PC-9 (cell line): ENCODE measurements at places on chromosomes 16 and 17. TPM values are rescaled to one million over a fixed set of nuclear protein-coding genes. Genes with fewer than 3 reads are reported as not detected.

GRCh38 chr17:43354371-43354770 is 44.4 kb upstream of the ARL4D start:
- no peak overlapping the region for H3K4me3 ChIP-seq
- H3K27ac ChIP-seq: no peak overlapping the region
- H3K4me1 ChIP-seq: peaks cover 25% of the 10 kb centered on the region
- 0 out of 2 replicates have a peak, but pooled peaks cover 6% of the 10 kb centered on the region for H3K36me3 ChIP-seq

DNA sequence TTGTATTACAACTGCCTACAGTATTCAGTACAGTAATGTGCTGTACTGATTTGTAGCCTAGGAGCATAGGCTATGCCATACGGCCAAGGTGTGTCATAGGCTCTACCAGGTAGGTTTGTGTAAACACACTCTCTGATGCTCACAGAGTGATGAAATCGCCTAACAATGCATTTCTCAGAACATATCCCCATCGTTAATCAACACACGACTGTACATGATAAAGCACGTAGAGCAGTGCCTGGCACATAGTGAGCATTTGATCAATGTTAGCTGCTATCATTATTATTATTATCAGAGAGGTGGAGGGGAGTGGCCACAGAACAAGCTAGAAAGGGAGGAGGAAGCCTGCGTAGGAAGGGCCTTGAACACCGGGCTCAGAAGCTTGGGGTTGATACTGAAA is 81.1 kb upstream of the LHX1 start:
- H3K27ac ChIP-seq: no peak overlapping the region
- DNase-seq: peak; percentile 67
- peaks cover 29% of the 10 kb centered on the region for H3K4me1 ChIP-seq
- H3K27me3 ChIP-seq: no peaks in the 10 kb centered on the region
- H3K36me3 ChIP-seq: no peaks in the 10 kb centered on the region

- no peak overlapping the region for H3K27ac ChIP-seq
- H3K27me3 ChIP-seq: no peaks in the 10 kb centered on the region
- DNase-seq: no peak
- peaks cover 12% of the 10 kb centered on the region for H3K4me1 ChIP-seq
These were observed 6.3 kb downstream of the ESRP2 start for GRCh38 chr16:68229431-68230175.

GRCh38 chr17:82839617-82840292 is at the start of gene ZNF750:
ZNF750 (minus strand) TSS chr17:82840022; CDS start chr17:82832454, 7,568 bp downstream.
- H3K4me1 ChIP-seq: peaks cover 37% of the 10 kb centered on the region
- peak within 1 kb of the TSS; percentile 58 for H3K4me3 ChIP-seq
- H3K27ac ChIP-seq: peak within 1 kb of the TSS; percentile 91

GRCh38 chr17:3482852-3483251 is 7.1 kb downstream of the ASPA start:
- DNase-seq: no peak
- peaks cover 94% of the 10 kb centered on the region for H3K27me3 ChIP-seq
- H3K36me3 ChIP-seq: no peaks in the 10 kb centered on the region
- H3K4me3 ChIP-seq: no peak overlapping the region

DNA sequence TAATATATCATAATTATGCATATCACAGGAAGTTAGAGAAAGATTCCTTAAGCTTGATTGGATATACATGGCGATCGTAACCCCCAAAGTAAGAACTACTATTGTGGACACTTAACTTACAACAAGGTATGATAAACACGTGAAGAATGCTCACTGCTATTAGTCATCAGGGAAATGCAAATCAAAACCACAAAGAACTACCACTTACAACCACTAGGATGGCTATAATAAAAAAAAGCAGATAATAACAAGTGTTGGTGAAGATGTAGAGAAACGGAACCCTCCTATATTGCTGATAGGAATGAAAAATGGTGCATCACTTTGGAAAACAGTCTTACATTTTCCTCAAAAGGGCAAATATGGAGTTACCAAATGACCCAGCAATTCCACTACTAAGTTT is 265.9 kb downstream of the SLC39A11 start:
- H3K4me3 ChIP-seq: no peak overlapping the region
- DNase-seq: no peak
- peaks cover 7% of the 10 kb centered on the region for H3K36me3 ChIP-seq
- H3K27ac ChIP-seq: no peak overlapping the region

GRCh38 chr16:67229906-67230808 is 3.2 kb downstream of the TMEM208 start:
- H3K4me3 ChIP-seq: no peak overlapping the region
- peaks cover 8% of the 10 kb centered on the region for H3K4me1 ChIP-seq
- peaks cover 5% of the 10 kb centered on the region; the same call in 1 of the 2 replicates for H3K36me3 ChIP-seq
- H3K27ac ChIP-seq: no peak overlapping the region
- DNase-seq: no peak

DNA sequence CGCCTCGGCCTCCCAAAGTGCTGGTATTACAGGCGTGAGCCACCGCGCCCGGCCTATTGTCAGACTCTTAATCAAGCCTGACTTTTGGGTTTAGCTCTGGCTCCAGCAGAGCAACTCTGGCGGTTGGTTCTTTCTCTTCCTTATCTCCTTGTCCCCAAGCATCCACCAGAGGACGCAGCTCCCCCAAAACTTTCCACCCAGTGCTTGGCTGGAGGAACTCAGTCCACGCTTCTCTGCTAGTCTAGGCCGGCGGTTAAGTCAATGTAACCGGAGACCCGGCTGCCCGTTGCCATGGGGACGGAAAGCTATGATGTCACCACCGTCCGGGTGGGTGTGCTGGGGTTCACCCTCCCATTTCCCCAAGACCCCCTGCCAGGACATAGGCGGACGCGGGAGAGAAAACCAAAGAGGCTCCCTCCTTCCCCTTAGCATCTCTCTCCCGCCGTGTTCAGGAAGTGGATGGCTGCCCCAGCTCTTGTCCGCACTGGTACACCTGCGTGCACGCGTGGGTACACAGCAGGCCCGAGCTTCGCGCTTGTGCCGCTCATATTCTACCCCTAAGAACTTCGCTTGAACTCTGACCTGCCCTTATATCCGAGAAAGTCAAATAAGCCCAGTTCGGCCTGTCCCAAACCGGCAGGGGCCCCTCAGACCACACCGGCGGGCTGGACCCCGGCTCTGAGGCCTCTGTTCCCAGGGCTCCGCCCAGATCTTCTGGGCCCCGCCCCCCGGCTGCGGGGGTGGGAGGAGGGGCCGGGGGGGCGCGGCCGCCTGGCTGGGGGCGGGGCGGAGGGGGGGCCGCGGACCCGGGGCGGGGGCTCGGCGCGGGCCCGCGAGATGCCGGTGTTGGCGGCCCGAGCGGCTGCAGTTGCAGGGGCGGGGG is at the start of gene RND2:
TSS of gene RND2 (plus strand) at position 825 of the 883 bp plus-strand sequence. CDS start 117 bp downstream, outside the sequence.
- H3K4me3 ChIP-seq: peak within 1 kb of the TSS; percentile 58
- peak; percentile 82 for DNase-seq
- no peaks in the 10 kb centered on the region for H3K36me3 ChIP-seq
- H3K27ac ChIP-seq: no peak within 1 kb of the TSS
- no peaks in the 10 kb centered on the region for H3K27me3 ChIP-seq

GRCh38 chr17:40355123-40355803 is 9.3 kb downstream of the GJD3 start:
- no peak overlapping the region for H3K27ac ChIP-seq
- H3K4me1 ChIP-seq: peaks cover 23% of the 10 kb centered on the region
- no peak for DNase-seq
- no peaks in the 10 kb centered on the region for H3K27me3 ChIP-seq
- H3K36me3 ChIP-seq: no peaks in the 10 kb centered on the region

GRCh38 chr16:73149334-73149733 is 101.4 kb upstream of the ZFHX3 start:
- no peak for DNase-seq
- H3K27ac ChIP-seq: no peak overlapping the region
- no peaks in the 10 kb centered on the region for H3K27me3 ChIP-seq
- no peak overlapping the region for H3K4me3 ChIP-seq
- no peaks in the 10 kb centered on the region for H3K4me1 ChIP-seq

GRCh38 chr17:2438823-2439222 is 38.0 kb upstream of the MNT start:
- H3K27me3 ChIP-seq: no peaks in the 10 kb centered on the region
- DNase-seq: no peak
- no peaks in the 10 kb centered on the region for H3K4me1 ChIP-seq

- peak; percentile 81 for DNase-seq
- no peaks in the 10 kb centered on the region for H3K27me3 ChIP-seq
- H3K4me3 ChIP-seq: peak within 1 kb of the TSS; percentile 85
- peak within 1 kb of the TSS; percentile 23 for H3K27ac ChIP-seq
These were observed at the start of gene SCRN2 for GRCh38 chr17:47840742-47841487. SCRN2 (minus strand) TSS chr17:47841273; CDS start chr17:47840843, 430 bp downstream.

DNA sequence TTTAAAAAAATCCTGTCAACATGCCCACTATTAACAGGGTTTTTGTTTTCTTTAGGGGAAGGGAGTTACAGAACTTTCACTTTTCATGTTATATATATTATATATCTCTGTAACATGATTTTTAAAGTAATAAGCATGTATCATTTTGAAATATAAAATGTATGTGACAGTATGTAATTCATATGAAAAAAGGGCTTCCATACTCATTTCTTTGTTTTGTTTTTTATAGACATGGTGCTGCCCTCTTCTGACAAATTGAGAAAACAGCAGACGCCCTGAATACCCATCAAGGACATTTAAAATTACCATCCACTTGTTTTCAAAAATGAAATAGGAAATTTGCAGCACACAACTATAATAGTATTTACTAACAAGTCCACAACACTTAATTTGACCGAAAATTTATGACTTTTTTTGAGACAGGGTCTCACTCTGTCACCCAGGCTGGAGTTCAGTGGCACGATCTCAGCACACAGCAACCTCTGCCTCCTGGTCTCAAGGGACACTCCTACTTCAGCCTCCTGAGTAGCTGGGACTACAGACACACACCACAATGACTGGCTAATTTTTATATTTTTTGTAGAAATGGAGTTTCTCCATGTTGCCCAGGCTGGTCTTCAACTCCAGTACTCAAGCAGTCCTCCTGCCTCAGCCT is 30.4 kb downstream of the CFDP1 start:
- peaks cover 12% of the 10 kb centered on the region for H3K4me1 ChIP-seq
- DNase-seq: peak; percentile 8
- no peak overlapping the region for H3K4me3 ChIP-seq
- no peaks in the 10 kb centered on the region for H3K27me3 ChIP-seq
- peak overlapping the region; percentile 79 for H3K27ac ChIP-seq

DNA sequence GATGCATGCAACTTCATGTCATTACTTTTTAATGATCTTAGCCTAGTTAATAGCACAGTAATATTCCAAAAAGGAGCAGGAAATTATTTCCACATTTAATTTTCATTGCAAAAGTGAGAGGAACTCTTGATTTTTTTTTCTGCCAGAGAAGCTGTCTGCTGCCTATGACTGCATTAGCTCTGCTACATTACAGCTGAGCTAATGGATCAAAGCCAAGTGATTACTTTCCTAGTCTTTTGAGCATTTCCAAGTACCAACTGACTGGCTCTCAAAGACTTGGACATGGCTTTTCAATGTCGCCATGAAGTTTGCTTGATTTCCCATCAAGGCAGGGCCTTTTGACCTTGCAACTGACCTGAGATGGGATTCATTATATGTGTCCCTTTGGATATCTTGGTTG is 356.6 kb upstream of the XYLT1 start:
- no peaks in the 10 kb centered on the region for H3K36me3 ChIP-seq
- H3K27ac ChIP-seq: no peak overlapping the region
- H3K27me3 ChIP-seq: no peaks in the 10 kb centered on the region
- DNase-seq: no peak
- H3K4me3 ChIP-seq: no peak overlapping the region
- no peaks in the 10 kb centered on the region for H3K4me1 ChIP-seq

- no peak overlapping the region for H3K27ac ChIP-seq
- H3K36me3 ChIP-seq: no peaks in the 10 kb centered on the region
- no peak overlapping the region for H3K4me3 ChIP-seq
- DNase-seq: no peak
- H3K4me1 ChIP-seq: no peaks in the 10 kb centered on the region
These were observed 3.7 kb upstream of the STAT5A start for GRCh38 chr17:42284566-42284965.

DNA sequence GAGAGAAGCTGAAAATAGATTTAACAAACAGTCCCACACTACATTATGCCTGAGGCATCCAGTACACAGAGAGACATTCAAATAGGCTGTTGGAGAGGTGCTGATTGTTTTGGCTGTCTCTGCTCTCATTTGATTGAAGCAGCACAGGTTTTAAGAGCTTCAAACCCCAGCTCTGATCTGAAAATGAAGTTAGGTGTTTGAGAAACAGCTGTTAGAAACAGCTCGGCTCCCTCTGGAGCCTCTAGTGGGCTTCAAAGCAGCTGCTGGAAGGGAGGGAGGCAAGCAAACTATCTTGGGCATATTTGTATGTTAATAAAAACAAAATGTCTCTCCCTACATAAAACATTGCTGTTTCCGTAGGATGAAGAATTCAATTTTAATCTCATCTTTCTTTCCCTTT is 607.3 kb upstream of the GOT2 start:
- DNase-seq: no peak
- H3K4me1 ChIP-seq: no peaks in the 10 kb centered on the region
- 0 out of 2 replicates have a peak, but pooled peaks cover 3% of the 10 kb centered on the region for H3K27me3 ChIP-seq
- no peak overlapping the region for H3K27ac ChIP-seq
- H3K36me3 ChIP-seq: no peaks in the 10 kb centered on the region

DNA sequence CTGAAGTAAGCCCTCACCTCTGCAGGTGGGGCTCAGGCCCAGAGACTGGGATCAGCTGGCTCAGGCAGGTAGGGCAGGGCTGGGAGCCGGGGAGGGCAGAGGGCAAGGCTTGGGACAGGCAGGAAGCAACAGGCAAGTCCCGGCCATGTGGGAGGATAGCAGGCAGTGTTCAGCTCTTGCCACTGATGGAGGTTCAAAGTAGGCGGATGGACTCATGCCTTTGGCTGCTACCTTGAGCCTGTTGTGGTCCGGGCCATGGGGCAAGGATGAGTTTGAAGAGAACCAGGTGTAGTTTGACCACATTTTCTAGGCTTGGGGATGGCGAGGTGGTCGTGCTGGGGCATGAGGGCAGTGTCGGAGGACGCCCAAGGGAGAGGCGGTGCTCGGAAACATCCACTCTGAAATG is 2.7 kb downstream of the PRCD start:
- no peak overlapping the region for H3K27ac ChIP-seq
- H3K27me3 ChIP-seq: no peaks in the 10 kb centered on the region
- no peaks in the 10 kb centered on the region for H3K36me3 ChIP-seq
- no peak overlapping the region for H3K4me3 ChIP-seq
- DNase-seq: no peak

- no peak overlapping the region for H3K4me3 ChIP-seq
- H3K36me3 ChIP-seq: peaks cover 22% of the 10 kb centered on the region
- no peak for DNase-seq
These were observed 20.8 kb downstream of the TRPV2 start for GRCh38 chr17:16435925-16436886.

GRCh38 chr16:74936902-74937560 is 47.9 kb downstream of the WDR59 start:
- H3K27ac ChIP-seq: no peak overlapping the region
- peaks cover 10% of the 10 kb centered on the region; the same call in 1 of the 2 replicates for H3K36me3 ChIP-seq
- peak; percentile 51 for DNase-seq
- no peaks in the 10 kb centered on the region for H3K4me1 ChIP-seq
- no peaks in the 10 kb centered on the region for H3K27me3 ChIP-seq

GRCh38 chr16:10967986-10968385 is 23.6 kb downstream of the CLEC16A start:
- H3K27me3 ChIP-seq: no peaks in the 10 kb centered on the region
- H3K4me3 ChIP-seq: no peak overlapping the region
- H3K36me3 ChIP-seq: no peaks in the 10 kb centered on the region; the same call in 1 of the 2 replicates
- no peak overlapping the region for H3K27ac ChIP-seq

Gene STH
- total RNA-seq: not detected in 2 replicates

Gene DPEP3
- total RNA-seq: not detected in 2 replicates

Gene PRDM7
- total RNA-seq: not detected in 2 replicates

Gene SLC25A10
- total RNA-seq: 83.6 and 86.5 TPM in 2 replicates

Gene FOXN1
- total RNA-seq: not detected in 2 replicates
